NCI-H187 treated with DMSO at 0.1 percent for 48 hours (cell line): ENCODE measurements at places on chromosomes 4 and X.

DNA sequence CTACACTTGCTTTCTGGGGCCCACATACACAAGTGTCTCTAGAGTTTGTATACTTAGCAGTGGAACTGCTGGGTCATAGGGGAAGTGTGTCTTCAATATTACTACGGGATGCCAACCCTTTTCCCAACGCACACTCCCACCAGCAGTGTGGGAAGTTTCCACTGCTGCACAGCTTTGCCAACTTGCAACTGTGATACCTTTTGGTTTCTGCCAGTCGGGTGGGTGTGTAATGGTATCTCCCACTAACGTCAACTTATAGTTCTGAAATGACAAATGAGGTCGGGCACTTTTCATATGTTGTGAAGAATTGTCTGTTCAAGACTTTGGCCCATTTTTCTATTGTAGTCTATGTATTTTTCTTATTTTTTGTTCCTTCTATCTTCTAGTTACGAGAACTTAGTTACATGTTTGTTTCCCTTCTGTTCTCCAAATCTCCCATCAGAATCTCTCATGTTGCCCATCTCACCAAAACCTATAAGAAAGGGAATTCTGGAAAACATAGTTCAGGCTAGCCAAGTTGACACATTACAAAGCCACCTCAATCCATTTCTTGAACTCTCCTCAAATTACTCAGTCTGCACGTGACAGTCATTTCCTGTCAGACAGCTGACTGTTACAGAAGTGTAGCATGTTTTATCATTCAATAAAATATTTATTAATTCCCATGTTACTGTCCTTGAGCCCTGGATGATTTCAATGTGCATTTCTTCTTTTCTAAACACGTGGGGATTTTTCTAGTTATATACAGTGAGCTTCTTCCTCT lies 30.7 kb downstream of the PNMA6E start:
- DNase-seq = no peak

GRCh38 chr4:183919141-183919540 lies 14.0 kb downstream of the STOX2 start:
- DNase-seq = no peak

DNA sequence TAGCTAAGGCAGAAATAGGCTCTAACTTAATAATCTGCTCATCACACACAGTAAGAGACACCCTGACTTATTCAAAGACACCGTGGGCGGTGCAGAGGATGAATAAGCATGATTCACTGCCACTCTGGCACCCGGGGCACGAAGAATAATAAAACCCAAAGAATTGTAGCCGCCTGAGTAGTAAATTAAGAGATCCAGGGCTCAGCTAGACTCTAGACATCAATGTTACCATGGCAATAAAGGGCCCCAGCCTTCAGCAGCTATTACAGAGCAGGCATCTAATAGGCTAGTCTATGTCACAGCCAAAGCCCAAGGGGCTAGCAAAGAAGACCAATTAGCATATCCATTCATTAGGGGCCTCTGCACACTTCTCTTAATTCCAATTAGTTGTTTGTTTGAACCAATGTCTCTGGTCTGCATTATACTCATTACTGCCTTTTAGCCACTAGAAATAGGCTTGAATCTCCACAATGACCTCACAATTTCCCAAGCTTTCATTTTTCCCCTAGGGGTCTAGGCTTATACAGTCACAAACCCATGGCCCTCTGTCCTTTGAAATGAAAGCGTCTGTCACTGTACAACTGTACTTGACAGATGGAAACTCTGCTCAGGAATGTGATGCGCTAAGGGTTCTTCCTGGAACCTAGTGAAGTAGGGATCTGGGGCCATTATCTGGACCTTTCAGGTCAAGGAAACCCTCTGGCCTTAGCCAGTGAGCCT lies 3.0 kb upstream of the ATP1B4 start:
- no peak for DNase-seq

DNA sequence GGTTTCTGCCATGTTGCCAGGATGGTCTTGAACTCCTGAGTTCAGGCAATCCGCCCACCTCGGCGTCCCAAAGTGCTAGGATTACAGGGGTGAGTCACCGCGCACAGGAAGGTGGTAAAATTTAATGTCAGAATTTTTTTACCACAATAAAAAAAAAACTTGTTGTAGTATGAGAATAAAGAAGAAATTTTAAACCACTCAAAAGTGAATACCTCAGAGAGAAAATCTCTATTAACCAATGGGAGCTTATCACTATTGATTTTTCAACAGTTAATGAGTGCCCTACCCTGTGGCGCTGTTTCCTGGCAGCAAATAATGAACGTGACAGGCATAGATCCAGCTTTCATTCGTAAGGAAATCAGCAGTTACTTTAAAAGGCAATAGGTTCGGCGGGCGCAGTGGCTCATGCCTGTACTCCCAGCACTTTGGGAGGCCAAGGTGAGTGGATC lies 32.7 kb upstream of the SLC25A4 start:
- DNase-seq = no peak

DNA sequence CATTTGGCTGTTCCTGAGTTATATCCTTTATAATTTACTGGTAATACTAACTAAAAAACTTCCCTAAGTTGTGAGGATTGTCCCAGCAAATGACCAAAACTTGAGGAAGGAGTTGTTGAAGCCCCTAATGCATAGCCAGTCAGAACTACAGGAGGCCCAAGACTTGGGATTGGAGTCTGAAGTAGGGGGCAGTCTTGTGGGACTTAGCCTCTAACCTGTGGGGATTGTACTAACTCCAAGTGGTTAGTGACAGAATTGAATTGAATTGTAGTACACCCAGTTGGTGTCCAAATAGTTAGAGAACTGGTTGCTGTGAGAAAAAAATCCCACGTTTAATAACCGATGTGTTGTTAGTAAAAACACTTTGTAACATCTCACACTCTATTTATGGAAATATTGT lies 1506.3 kb downstream of the ADGRL3 start:
- no peak for DNase-seq

DNA sequence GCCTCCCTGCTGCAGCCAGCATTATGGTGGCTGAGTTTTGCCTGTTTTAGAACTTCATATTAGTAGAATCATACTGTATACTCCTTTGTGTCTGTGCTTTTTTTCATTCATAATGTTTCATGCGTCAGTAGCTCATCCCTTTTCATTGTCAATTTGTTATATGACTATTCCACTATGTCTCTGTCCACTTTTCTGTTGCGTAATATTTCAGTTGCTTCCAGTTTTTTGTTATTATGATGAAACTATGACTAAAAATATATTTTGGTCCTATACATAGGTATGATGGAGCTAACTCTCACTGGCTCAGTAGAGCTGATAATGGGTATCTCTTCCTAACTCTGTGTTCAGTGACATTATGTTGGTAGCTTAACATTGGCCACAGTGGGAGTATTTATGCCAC lies 48.3 kb downstream of the DMP1 start:
- DNase-seq = no peak

GRCh38 chr4:16136827-16137226 lies 53.0 kb upstream of the PROM1 start:
- DNase-seq = no peak

DNA sequence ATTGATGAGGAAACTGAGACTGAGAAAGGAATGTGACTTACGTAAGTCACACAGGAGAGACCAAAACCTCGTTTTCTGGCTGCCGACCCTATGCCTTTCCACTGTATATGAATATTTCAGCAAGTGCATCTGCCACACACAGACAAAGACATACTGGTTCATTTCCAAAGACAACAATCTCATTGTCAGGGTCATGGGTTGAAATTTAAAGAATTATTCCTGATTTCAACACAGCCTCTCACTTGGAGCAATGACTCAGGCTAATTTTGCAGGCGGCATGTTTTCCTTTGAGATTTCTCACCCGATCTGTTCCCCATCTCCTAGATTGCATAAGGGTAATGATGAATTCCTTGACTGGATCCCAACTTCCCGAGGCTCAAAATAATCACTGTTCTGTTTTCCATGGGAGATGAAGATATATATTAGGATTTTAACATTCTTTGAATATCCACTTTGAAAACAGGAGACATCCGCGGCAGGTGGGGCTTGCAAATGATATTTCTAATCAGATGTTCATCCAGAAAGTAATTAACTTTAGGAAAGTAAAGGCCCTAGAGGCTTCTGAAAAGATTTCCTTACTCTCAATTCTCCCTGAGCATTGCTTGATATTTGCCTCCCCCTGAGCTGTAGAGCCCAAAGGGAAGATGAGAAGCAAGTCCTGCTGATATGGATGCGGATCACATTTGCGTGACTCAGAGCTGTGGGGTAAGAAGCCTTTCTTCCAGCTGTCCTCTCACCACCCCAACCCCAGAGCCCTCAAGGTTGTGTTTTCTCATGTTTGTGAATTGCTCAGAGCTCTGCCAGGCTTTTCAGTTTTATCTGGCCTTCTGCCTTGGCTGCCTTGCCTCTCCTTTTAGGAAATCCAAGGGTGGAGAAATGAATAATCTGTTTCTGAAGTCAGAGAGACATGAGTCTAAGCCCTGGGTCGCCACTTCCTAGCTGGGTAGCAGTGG lies 361.1 kb upstream of the BOD1L1 start:
- no peak for DNase-seq

DNA sequence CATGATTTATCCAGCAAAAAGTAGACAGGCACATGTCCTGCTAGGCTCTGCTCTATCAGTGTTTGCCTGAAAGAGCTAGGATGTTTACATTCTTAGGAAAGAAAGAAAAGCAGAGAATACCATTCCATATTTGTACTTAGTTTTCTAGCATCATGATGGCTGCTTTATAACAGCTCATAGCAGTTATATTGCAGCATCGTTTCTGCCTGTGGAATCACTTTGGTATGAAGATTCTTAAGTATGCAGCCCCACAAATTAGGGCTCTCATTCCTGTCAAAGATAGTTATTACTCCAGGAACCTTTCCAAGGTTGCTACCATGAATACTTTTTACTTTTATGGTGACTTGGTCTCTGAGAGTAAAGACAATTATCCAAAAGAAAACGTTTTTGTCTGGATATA lies 119.0 kb upstream of the MYOZ2 start:
- no peak for DNase-seq

DNA sequence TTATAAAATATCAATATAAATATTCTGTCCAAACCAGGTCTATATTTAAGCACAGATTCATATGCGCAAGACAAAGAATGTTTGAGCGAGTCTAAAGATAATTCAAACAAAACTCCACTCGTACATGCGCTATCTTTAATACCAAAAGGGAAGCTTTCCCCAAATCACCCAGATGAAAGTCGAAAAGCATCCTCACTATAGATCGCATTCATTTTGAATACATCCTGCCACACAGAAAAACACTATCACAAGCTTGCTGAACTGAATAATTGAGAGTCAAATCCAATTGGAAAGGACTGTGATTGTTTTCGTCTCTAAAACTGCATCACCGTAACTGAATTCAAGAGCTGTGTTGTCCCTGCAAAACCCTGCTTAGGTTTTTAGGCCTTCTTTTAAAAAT lies 685 bp downstream of the TASL start:
- no peak for DNase-seq

GRCh38 chr4:119559044-119559647 lies 69.5 kb downstream of the PDE5A start:
- no peak for DNase-seq

GRCh38 chr4:14607578-14607977 lies 394.7 kb upstream of the CPEB2 start:
- DNase-seq = no peak

- DNase-seq = no peak
These were observed 76.6 kb downstream of the CHIC2 start for GRCh38 chr4:53987761-53988171.

- DNase-seq = no peak
These were observed 76.0 kb downstream of the ARAP2 start for GRCh38 chr4:36168127-36168878.

GRCh38 chr4:48604041-48604440 lies 114.0 kb downstream of the ZAR1 start:
- no peak for DNase-seq

- no peak for DNase-seq
These were observed 16.9 kb upstream of the MED28 start for GRCh38 chr4:17597517-17597916.

DNA sequence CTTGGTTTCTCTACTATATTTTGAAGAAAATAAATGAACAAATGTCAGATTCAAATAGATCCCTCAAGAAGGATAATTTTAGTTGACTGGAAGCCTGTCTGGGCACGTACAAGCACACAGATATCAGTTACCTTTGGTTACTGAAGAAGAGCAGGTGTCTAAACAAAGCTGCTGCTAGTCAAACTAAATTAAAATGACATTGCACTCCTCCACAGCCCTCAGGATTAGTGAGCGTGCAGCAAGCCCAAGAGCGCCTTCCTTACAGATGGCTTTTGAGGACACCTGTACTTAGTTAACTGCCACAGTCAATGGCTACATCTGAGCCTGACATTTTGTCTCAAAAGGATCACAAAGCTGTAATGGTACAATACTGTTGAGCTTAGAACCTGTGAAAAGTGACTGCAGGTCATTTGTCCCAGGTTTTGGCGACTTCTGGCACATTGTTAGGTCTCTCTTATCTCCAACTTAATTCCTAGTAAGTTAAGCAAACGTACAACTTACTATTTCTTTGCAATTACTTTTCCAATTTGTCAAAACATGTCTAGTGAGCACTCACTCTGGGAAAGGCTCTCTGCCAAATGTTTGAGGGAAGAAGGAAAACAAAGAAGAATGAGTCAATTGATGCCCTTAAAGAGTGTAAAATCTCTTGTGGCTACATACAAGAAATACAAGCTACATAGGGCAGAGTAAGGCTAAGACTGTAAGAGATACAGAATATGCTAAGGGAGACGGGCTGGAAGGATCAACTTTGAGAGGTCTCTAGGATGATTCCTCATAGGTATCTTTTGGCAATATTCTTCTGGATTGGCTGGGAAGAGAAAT lies 25.6 kb upstream of the DAPP1 start:
- DNase-seq = peak; percentile 83

GRCh38 chrX:148495176-148495575 lies 5.2 kb upstream of the AFF2 start:
- DNase-seq = no peak

DNA sequence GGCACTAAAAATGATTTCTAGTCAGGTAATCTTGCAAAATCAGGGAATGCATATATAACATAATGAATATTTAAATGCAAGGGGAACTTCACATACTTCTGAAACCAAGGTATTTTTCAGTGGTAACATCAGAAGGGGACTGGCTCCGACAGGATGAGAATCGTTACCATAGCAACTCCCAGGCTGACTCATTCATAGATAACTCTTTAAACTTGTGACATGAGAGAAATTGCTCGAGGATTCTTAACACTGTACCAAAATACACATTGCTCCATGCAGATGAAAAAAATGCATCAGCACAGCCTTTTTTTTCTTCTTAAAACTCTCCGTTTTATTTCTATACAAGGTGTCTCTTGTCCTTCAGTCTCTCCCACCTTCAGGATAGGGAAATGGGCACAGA lies 114.3 kb downstream of the GABRB1 start:
- no peak for DNase-seq
